Natural killer cell (primary cell): ENCODE measurements at places on chromosomes 11 and 22. TPM values are rescaled to one million over a fixed set of nuclear protein-coding genes. Genes with fewer than 3 reads are reported as not detected.

DNA sequence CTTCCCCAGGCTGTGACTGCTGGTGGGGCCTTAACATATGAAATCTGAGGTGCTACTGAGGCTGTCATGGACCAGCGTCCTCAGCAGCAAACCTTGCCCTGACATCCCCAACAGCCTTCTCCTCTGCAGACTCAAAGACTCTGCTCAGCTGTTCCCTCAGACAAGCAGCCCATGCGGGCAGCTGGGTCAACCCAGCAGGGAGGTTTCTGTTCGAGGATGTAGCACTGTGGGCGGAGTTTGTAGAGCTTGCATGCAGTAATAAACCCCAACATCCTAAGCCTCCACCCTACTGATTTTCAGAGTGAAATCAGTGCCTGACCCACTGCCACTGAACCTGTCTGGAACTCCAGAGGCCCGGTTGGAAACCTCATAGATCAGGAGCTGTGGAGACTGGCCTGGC lies 88.8 kb upstream of the XKR3 start:
- H3K4me3 ChIP-seq, result no peak overlapping the region
- H3K36me3 ChIP-seq, result no peaks in the 10 kb centered on the region
- H3K27me3 ChIP-seq, result peaks cover 2% of the 10 kb centered on the region
- no peaks in the 10 kb centered on the region for H3K4me1 ChIP-seq

- H3K36me3 ChIP-seq, result no peaks in the 10 kb centered on the region
- H3K4me3 ChIP-seq, result no peak overlapping the region
- peaks cover 13% of the 10 kb centered on the region for H3K27me3 ChIP-seq
- DNase-seq, result peak; percentile 84
- no peak overlapping the region for H3K27ac ChIP-seq
- peaks cover 3% of the 10 kb centered on the region for H3K4me1 ChIP-seq
Observed at GRCh38 chr11:61567286-61568061, 13.4 kb downstream of the SYT7 start.

- H3K36me3 ChIP-seq, result no peaks in the 10 kb centered on the region
- H3K4me3 ChIP-seq, result no peak overlapping the region
- no peak for DNase-seq
- no peaks in the 10 kb centered on the region for H3K4me1 ChIP-seq
- H3K27ac ChIP-seq, result no peak overlapping the region
- H3K27me3 ChIP-seq, result no peaks in the 10 kb centered on the region
Observed at GRCh38 chr11:106070606-106071005, 6.5 kb downstream of the KBTBD3 start.

- H3K4me1 ChIP-seq, result no peaks in the 10 kb centered on the region
- H3K27me3 ChIP-seq, result no peaks in the 10 kb centered on the region
- H3K4me3 ChIP-seq, result no peak overlapping the region
- DNase-seq, result no peak
- H3K27ac ChIP-seq, result no peak overlapping the region
Observed at GRCh38 chr11:7635137-7635536, 38.2 kb downstream of the CYB5R2 start.

DNA sequence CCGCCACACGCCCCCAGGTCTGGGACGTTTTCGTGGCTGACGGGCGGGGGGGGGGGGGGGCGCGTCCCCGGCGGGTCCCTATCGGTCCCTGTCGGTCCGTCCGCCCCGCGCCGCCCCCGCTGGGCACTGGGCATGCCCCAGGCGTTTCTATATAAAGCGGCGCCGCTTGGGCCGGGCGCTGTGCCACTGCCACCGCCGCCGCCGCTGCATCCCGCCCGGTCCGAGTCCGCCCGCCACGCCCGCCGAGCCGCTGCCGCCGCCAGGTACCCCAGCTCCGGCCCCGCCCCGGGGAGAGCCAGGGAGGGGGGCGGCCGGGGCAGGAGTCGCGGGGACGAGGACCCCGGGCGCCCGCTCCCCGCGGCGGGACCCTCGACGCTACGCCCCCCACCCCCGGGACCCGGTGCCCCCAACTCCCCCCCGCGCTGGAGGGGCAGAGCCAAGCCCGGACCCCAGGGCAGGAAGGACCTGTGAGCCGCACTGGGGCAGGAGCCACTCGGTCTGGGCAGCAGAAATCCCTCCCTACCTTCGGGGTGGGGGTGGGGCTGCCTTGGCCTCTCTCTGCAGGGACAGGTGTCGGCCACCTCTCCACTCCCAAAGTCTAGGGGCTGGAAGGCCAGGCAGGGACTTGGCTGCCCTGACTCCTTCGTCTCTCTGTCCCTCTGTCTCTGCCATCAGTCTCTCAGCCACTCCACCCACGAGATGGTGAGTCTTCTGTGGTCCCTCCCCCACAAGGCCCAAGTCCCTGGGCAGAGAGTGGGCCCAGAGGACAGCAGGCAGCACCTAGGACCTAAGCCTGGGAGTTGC lies at the start of gene CARNS1:
TSS of gene CARNS1 (plus strand) at position 178 of the 804 bp plus-strand sequence. CDS start at position 700, 522 bp downstream.
- H3K27me3 ChIP-seq, result no peaks in the 10 kb centered on the region
- H3K4me1 ChIP-seq, result peaks cover 94% of the 10 kb centered on the region
- peak within 1 kb of the TSS; percentile 62 for H3K27ac ChIP-seq

SELENOM gene
- 8.1 TPM for total RNA-seq

GGT5 gene
- total RNA-seq, result not detected

SLC5A4 gene
- not detected for total RNA-seq

GSTT2 gene
- not detected for total RNA-seq
